ENCODE measurements at places on chromosomes 6 and 20.
A peak's percentile ranks its signal among the peaks of the same experiment; 100 is the strongest.

DNA sequence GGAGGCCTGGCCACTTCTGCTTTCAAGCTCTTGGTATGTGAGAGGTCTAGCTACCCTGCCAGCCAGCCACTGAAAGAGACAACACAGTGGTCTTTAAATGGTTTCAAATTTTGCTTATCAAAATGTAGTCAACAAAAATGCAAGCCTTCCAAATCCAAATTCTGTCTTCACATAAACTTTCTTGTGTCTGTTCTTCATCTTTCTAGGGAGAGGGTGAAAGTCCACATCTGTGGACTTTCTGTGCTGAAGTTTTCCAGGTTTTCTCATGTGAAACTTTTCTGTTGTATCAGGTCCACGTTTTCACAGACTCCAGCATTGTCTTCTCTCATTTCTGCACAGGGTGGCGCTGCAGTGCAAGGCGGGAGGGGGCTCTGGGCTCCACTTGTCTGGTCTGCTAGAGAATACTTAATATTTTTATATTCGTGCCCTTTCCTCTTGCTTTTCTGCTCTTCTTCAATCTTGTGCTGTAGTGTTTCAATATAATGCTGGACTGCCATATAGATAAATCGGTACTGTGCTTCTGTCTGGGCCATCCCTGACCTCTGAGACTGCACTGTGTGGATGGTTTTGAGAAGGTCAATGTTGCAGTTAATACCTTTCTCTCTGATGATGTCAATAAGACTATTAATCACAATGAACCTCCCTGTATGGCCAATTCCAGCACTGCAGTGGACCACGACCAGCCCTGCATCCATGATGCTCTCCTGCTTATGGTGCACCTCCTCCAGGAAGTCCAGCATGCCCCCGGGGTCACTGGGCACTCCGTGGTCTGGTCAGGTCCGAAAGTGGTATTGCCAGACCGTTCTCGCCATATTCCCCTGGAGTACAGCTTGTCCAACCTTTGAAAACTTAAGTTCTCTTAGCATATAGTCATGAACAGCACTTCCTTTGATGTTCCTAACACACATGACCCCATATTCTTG, 161.6 kb upstream of the TNFAIP3 start:
- no peak for DNase-seq

GRCh38 chr6:105431226-105431625, 28.3 kb upstream of the PREP start:
- DNase-seq = peak; percentile 56

DNA sequence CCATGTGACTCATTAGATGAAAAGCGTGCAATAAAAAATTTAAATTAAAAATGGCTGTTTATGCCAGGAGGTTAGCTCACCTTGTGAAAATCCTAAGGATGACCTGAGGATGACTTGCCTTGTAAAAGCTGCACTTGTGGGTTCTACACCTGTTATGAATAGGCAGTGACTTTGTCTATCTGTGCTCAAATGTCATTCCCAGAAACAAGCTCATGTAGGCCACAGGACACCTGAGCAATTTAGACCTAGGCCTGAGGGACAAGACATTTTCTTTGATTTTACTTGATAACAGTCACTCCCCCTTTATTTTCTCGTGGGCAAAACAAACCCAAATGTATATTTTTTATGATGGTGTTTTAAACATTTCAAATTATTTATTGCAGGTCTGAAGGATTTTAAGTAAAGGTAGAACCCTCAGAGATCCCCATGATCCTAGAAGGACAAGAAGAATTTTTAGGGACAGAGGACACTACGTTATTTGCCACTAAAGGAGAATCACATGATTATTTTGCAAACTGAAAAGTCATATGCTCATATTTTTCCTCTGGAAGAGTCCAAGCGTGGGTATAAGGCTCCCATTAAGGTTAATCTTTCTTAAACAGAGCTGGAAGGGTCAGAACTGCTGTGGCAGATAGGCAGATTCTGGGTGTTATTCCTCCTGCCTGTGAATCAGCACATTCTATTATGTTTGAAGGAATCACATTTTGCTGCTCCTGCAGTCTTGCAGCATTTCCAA, 277.5 kb upstream of the MAN1A1 start:
- no peak for DNase-seq

DNA sequence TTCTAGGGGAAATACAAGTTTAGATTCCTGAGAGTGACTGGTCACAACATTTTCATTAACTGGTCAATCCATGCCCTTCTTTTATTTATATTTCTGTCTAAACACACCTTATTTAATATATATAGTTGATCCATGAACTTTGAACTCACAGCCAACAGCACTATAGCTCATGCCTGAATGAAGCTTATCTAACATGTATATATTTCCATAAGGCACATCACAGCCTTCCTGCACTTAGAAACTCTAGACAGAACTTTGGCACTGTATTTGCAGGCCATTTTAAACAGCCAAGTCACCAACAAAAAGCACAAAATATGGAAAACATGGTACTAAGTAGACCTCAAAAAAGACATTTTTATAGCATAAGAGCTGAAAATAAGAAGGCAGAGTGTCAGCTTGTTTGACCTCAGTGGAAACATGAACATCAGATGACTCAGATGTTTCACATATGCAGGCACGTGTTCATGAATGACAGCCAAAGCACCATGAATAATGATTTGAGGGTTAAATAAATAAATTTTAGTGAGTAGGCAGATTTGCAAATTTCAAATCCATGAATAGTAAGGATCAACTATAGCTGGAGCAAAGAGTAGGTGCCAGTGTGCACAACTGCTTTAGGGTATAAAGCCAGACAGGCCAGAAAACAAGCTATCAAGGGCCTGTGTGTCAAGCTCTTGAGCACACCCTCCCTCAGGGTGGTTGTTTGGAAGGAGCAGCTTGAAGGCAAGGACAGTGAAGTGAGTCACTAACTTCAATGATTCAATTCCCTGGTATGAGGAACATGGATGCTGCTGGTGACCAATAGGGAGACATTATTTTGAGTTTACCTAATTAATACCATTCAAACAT, 88.9 kb upstream of the NT5E start:
- peak; percentile 97 for DNase-seq

- no peak for DNase-seq
Measured at GRCh38 chr6:35213824-35214756, at the start of gene SCUBE3. Gene SCUBE3 (plus strand): TSS chr6:35213956. CDS start chr6:35214419, 463 bp downstream.

DNA sequence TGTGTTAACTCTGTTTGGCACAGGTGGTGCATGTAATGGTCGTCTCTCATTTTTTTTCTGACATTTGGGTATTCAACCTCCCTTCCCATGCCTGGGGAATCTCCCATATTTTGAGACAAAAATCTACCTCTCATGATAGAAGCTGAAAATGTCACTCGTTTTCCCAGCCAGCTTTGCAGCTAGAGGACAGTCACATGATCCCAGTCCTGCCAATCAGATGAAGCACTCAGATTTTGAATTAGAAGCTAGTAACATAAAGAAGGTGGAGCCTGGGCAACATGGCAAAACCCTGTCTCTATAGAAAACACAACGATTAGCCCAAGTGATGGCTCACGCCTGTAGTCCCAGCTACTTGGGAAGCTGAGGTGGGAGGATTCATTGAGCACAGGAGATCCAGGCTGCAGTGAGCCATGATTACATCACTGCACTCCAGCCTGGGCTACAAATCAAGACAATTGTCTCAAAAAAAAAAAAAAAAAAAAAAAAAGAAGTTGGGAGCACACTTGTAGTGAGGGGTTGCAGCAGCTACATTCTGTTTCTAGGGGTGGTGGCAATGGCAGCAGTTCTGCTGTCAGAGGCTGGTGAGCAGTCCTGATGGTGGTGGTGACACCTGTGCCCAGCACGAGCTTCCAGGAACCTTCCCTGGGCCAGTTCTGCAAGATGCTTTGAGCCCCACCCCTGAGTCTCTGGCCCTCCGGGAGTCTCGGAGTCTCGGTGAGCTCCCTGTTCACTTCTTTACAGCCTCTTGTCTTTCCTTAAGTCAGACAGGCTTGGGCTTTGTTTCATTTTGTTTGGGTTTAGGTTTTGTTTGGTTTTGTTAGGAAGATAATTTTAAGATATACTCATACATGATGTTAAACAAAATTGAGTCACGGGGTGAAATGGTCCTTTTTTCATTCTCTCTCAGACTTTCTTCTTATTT, 94.1 kb upstream of the KCNG1 start:
- DNase-seq = no peak

DNA sequence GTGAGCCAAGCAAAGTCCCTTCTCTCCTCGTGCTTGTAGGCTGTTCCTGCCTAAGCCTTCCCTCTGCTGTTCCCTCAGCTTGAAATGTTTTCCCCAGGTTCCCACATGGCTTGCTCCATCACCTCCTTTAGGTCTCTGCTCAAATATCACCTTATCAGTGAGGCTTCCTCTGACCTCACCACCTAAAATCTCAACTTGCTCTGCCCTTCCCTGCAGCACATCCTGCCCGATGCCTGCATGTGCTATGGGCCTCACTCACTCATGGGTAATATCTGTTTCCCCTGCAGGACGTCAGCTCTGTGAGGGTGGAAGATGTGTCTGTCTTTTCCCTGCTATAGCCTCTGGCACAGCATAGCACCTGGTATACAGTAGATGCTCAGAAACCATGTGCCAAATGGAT, 29.9 kb upstream of the FKBP1A start:
- no peak for DNase-seq

GRCh38 chr6:52407467-52407866, 12.7 kb upstream of the EFHC1 start:
- DNase-seq = no peak

Measured in HS-5 (cell line).